ENCODE measurements at places on chromosomes 4 and X.

GRCh38 chrX:24396931-24397279 is 36.5 kb downstream of the SUPT20HL1 start:
- DNase-seq, result no peak

DNA sequence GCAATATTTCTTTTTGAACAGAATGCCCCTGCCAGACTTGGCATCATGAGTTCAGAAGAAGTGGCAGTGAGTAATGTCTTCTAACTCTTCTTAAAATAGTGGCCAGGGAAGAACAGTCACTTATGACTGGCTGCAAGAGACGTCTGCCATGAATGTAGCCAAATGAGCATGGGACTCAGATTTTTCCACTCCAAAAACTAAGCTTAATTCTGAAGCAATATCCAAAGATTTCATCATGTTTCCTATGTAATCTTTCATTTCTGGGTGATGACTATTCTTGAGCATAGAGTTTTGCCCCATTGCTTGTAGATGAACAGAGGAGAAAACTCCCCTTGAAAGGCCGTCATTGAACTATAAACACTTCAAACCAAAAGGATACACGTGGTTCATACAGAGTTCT is 11.8 kb downstream of the AMBN start:
- no peak for DNase-seq

GRCh38 chr4:138616775-138617174 is 374.6 kb upstream of the SLC7A11 start:
- no peak for DNase-seq

DNA sequence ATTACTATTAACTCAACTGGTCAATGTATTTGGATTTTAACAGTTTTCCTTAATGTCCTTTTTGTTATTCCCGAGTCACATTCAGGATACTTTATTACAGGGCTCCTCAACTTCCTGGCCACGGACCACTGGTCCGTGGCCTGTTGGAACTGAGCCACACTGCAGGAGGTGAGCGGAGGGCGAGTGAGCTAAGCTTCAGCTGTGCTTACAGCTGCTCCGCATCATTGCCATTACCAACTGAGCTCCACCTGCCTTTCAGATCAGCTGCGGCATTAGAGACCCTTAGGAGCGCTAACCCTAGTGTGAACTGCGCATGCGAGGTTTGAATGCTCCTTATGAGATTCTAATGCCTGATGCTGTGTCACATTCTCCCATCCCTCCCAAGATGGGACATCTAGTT is 591.7 kb downstream of the CCSER1 start:
- DNase-seq, result no peak

GRCh38 chr4:74037076-74037955 is 1.2 kb downstream of the CXCL3 start:
- no peak for DNase-seq

DNA sequence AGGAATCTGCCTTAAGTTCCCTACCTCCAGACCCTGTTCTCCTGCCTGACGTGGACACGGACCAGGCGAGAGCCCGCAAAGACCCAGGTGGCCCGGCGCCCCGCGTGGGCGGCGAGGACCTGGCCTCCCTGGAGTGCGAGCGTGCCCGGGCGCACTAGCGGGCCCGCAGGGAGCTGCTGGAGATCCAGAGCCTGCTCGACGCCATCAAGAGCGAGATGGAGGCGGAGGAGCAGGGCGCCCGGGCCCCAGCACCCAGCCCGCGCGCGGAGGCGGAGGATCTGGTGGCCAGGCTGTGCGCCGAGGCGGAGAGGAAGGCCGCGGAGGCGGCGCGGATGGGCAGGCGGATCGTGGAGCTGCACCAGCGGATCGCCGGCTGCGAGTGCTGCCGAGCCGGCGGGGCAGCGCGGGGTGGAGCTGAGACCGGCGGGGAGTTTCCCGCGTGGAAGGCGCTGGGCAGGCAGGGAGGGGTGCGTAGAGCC is 18.2 kb downstream of the MRFAP1 start:
- no peak for DNase-seq
